ENCODE measurements at places on chromosomes 11 and 22. TPM values are rescaled to one million over a fixed set of nuclear protein-coding genes. Genes with fewer than 3 reads are reported as not detected.
A peak's percentile ranks its signal among the peaks of the same experiment; 100 is the strongest.

NEFH gene
- total RNA-seq, result 2.8 TPM

CPT1B gene
- 5.5 TPM for total RNA-seq

SLCO2B1 gene
- total RNA-seq, result not detected

DNA sequence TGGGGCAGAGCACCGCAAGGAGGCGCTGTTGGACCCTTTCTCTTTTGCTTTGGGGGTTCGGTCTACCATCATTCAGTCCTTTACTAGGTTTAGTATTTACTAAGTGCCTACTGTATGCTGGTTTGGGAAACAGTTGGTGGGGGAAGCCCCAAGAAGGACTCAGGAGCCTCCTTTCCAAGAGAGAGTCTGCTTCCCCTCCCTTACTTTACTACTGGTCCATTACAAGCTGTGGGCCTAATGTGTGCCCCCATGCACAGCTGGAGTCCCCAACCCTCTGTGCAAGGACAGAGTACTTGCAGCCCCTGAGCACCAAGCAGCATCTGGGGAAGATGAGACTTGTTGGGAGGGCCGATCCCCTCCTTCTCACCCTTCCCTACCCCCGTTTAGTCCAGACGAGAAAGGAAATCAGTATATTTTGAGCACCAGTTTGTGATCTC lies 876 bp upstream of the UBE2L6 start:
- peaks cover 23% of the 10 kb centered on the region for H3K4me1 ChIP-seq
- DNase-seq, result peak; percentile 93
- no peaks in the 10 kb centered on the region for H3K27me3 ChIP-seq
- peak overlapping the region; percentile 89 for H3K27ac ChIP-seq

GRCh38 chr11:109815500-109816150 lies 277.6 kb upstream of the ZC3H12C start:
- 0 out of 2 replicates have a peak, but pooled peaks cover 2% of the 10 kb centered on the region for H3K4me1 ChIP-seq
- no peaks in the 10 kb centered on the region for H3K36me3 ChIP-seq
- DNase-seq, result no peak

GRCh38 chr11:28026634-28027290 lies 81.2 kb downstream of the KIF18A start:
- H3K4me3 ChIP-seq, result no peak overlapping the region
- DNase-seq, result no peak
- no peaks in the 10 kb centered on the region for H3K4me1 ChIP-seq
- no peak overlapping the region for H3K27ac ChIP-seq
- H3K36me3 ChIP-seq, result no peaks in the 10 kb centered on the region
- no peaks in the 10 kb centered on the region for H3K27me3 ChIP-seq

- H3K4me3 ChIP-seq, result no peak overlapping the region
- no peaks in the 10 kb centered on the region for H3K36me3 ChIP-seq
- H3K27me3 ChIP-seq, result no peaks in the 10 kb centered on the region
- H3K27ac ChIP-seq, result no peak overlapping the region
- H3K4me1 ChIP-seq, result no peaks in the 10 kb centered on the region
Measured at GRCh38 chr22:48106215-48106614, 1343.8 kb downstream of the TBC1D22A start.

DNA sequence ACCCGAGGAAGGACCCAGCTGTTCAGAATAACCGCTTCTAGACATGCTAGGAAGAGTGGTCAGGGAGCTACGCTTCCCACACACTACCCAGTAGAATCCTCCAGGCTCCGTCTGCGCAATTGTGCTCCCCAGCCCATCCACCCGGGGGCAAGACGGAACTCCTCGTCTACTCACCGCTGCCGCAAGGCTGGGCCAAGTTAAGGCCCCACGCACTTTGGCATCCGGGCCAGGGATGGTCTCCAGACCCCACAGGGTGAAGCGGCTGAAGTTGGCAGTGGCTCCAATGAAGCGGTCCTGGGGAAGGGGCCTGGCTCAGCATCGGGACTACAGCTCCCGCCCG lies 757 bp downstream of the RNASEH2C start:
- H3K4me1 ChIP-seq, result peaks cover 6% of the 10 kb centered on the region
- H3K36me3 ChIP-seq, result peaks cover 14% of the 10 kb centered on the region
- H3K4me3 ChIP-seq, result peak overlapping the region; percentile 99
- no peaks in the 10 kb centered on the region for H3K27me3 ChIP-seq
- DNase-seq, result no peak

DNA sequence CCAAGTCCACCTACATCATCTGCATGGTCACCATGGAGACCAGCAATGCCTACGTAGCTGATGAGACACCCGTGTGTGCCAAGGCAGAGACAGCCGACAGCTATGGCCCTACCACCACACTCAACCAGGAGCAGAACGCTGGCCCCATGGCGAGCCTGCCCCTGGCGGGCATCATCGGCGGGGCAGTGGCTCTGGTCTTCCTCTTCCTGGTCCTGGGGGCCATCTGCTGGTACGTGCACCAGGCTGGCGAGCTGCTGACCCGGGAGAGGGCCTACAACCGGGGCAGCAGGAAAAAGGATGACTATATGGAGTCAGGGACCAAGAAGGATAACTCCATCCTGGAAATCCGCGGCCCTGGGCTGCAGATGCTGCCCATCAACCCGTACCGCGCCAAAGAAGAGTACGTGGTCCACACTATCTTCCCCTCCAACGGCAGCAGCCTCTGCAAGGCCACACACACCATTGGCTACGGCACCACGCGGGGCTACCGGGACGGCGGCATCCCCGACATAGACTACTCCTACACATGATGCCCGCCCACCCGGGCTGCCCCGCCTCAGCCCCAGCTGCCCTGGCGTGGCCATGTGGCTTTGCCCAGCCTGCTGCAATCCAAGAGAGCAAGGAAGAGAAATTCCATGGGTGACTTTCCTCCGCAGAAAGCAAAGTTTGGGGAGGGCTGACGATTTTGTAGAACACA lies 48.0 kb downstream of the MACROD1 start:
- no peak for DNase-seq
- H3K27me3 ChIP-seq, result peaks cover 21% of the 10 kb centered on the region
- peaks cover 19% of the 10 kb centered on the region for H3K4me1 ChIP-seq
- no peaks in the 10 kb centered on the region for H3K36me3 ChIP-seq

GRCh38 chr22:27709919-27710675 lies 91.5 kb downstream of the MN1 start:
- H3K4me3 ChIP-seq, result no peak overlapping the region
- no peak for DNase-seq
- no peaks in the 10 kb centered on the region for H3K27me3 ChIP-seq
- peaks cover 3% of the 10 kb centered on the region for H3K4me1 ChIP-seq
- no peak overlapping the region for H3K27ac ChIP-seq

GRCh38 chr11:127056338-127056971 lies 55.9 kb upstream of the KIRREL3 start:
- H3K4me1 ChIP-seq, result peaks cover 11% of the 10 kb centered on the region
- no peak for DNase-seq
- H3K4me3 ChIP-seq, result no peak overlapping the region
- no peaks in the 10 kb centered on the region for H3K36me3 ChIP-seq
- no peaks in the 10 kb centered on the region for H3K27me3 ChIP-seq

- H3K4me3 ChIP-seq, result no peak overlapping the region
- H3K36me3 ChIP-seq, result no peaks in the 10 kb centered on the region
- no peaks in the 10 kb centered on the region for H3K27me3 ChIP-seq
- DNase-seq, result peak; percentile 66
Measured at GRCh38 chr11:126969865-126970479, 30.6 kb downstream of the KIRREL3 start.

GRCh38 chr11:36463781-36464180 lies 46.3 kb downstream of the TRAF6 start:
- no peaks in the 10 kb centered on the region for H3K4me1 ChIP-seq
- no peak overlapping the region for H3K27ac ChIP-seq
- DNase-seq, result peak; percentile 16
- no peaks in the 10 kb centered on the region for H3K27me3 ChIP-seq

- DNase-seq, result peak; percentile 7
- peaks cover 29% of the 10 kb centered on the region for H3K4me1 ChIP-seq
- no peaks in the 10 kb centered on the region for H3K36me3 ChIP-seq
Measured at GRCh38 chr22:27668828-27669797, 132.4 kb downstream of the MN1 start.

DNA sequence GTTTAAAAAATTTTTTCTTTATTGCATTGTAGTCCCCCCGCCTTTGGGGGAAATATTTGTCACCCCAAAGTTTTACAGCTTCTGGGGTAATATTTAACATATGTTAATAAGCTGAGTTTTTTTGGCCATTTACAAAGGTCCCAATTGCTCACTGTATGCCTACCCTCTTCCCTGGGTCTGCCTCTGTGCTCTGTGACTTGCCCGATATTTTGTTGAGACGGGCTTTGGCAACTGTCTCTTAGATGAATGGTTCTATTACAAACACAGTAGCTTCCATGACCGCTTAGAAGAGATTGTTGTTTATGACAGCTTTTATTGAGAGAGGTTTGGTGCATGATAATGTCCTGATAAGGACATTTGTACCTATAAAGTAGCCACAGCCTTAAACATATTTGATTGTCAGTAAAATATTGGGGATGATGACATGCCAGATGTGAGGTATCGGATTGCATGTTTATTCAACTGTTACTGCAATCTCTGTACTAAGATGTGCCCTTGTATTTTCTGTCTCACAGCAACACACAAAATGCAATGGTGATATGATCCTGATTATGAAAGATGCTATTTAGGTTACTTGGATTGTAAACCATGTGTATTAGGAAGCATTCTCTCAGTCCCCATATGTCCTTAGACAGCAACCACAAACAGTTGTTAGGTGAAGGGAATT lies 103.1 kb downstream of the TEAD1 start:
- no peaks in the 10 kb centered on the region for H3K27me3 ChIP-seq
- no peak overlapping the region for H3K4me3 ChIP-seq
- no peak overlapping the region for H3K27ac ChIP-seq
- peaks cover 39% of the 10 kb centered on the region for H3K4me1 ChIP-seq

DNA sequence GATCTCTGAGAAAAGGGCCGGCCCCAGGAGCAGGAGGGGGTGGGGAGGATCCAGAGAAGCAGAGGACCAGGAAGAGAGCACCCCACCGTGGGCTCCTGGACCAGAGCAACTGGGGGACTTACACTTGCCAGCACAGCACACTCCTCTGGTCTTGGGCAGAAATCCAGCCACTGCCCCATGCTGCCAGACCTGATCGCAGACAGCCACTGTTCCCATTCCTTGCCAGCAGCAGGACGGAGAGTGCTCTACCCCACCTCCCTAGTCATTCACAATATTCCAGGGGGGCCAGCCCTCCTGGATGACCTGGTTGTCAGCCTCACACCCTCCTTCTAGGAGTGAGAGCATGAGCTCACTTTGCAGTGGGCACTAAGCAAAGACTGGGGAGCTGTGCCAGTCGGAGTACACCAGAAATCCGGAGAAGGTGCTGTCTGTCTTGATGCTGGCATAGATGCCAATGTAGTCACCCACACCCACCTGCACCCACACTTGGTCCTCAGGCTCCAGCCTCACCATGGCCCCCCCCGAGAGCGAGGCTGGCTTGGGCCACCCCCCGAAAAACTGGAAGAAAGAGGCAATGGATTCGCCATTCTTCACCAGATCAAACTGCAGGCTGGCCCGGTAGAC lies 1.6 kb downstream of the C1QTNF5 start:
- H3K4me1 ChIP-seq, result peaks cover 40% of the 10 kb centered on the region
- H3K36me3 ChIP-seq, result no peaks in the 10 kb centered on the region
- H3K27me3 ChIP-seq, result peaks cover 48% of the 10 kb centered on the region

GRCh38 chr11:76698321-76699043 lies 27.9 kb upstream of the LRRC32 start:
- H3K4me3 ChIP-seq, result no peak overlapping the region
- peaks cover 13% of the 10 kb centered on the region for H3K4me1 ChIP-seq
- H3K27me3 ChIP-seq, result no peaks in the 10 kb centered on the region
- peak; percentile 84 for DNase-seq

- no peak overlapping the region for H3K4me3 ChIP-seq
- peaks cover 63% of the 10 kb centered on the region for H3K4me1 ChIP-seq
- H3K27ac ChIP-seq, result no peak overlapping the region
- DNase-seq, result no peak
- H3K27me3 ChIP-seq, result peaks cover 34% of the 10 kb centered on the region
Measured at GRCh38 chr22:26615149-26615548, 2.7 kb downstream of the CRYBB1 start.

- no peak overlapping the region for H3K4me3 ChIP-seq
- DNase-seq, result no peak
- no peak overlapping the region for H3K27ac ChIP-seq
- no peaks in the 10 kb centered on the region for H3K4me1 ChIP-seq
Measured at GRCh38 chr11:12161137-12161536, 50.7 kb downstream of the MICAL2 start.

All from GM23338 (cell line).